ENCODE measurements at places on chromosomes 3 and 15.

DNA sequence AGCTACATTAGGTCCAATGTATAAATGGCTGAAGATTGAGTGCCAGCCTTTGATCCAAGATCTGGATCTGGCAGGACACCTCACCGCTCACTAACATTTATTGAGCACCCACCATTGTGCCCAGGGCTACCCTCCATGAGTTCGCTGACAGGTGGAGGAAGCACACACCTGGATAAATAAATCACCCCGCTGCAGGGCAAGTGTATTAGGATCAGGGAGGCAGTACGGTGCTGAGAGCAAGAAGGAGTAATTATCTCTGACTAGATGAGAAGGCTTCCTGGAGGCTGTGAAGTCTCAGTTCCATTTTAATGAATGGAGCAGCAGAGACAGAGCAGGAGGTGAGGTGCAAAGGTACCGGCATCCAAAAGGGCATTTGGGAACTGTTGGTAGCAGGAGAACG is 104.1 kb downstream of the LIPC start:
- DNase-seq = no peak

DNA sequence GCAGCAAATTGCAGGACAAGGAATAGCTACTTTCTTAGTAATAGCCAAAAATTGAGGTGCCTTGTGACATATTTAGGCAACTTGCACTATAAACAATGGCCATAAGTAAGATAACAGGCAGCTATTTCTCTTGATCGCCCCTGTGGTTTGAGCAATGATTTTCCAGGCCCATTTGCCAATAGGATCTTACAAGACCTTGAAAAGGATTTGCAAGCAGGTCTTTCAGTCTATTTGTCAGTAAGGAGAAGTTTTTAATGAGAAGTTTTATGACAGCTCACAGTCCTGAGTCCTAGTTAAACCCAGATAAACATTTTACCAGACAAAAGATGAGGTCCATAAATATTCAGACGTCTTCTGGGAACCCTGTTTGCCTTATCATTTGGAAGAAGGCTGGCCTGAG is 645.5 kb downstream of the RBMS3 start:
- DNase-seq = no peak

GRCh38 chr3:122415104-122415744 is 638 bp downstream of the WDR5B start:
- peak; percentile 54 for DNase-seq

DNA sequence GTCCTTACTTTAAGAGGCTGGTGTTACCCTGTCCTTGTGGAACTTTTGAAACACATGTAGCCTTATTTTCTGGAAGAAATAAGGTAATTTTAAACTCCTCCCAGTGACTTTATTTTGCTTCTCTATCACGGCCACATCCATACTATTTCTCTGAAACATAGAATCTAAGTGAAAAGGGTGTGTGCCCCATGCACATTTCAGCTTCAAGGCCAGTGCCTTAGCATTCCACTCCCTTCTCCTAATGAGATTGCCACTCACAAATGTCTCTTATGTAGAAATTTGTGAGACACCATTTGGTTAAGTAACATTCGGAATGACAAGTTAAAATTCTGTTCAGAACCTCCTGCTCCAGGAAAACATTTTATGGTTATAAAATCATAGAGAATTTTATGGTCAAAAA is 562.7 kb downstream of the TUSC7 start:
- DNase-seq = no peak

DNA sequence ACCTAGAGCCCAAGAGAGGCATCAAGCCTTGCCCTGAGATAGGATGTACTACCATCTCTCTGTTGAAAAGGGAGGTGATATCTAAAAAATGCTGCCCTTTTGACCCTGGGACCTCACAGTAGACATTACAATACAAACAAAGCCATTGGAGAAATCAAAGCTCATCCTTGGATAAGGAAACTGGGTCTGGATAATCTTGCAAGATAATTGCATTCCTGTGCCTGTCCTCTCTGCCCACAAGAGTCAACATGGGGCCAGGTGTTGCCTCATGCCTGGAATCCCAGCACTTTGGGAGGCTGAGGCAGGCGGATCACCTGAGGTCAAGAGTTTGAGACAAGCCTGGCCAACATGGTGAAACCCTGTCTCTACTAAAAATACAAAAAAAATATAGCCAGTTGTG is 57.3 kb upstream of the DLG1 start:
- DNase-seq = no peak

- peak; percentile 36 for DNase-seq
Observed at GRCh38 chr3:165624761-165625160, 212.5 kb downstream of the BCHE start.

DNA sequence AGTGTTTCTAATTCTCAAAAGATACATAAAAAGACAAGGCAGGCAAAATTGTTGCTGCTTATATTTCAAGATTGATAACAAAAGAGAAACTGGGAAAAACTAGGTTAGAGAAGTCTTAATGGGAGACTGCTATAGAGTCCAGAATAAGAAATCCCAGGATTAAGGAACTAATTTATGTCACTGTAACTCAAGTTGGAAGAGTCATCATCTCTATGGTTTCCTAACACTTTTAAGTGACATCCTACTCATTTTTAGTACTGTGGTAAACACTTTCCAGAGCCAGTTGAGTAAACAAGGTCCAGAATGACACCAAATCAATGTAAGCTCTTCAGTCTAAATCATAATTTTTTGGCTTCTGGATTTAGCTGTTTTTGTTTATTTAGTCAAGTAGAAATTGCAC is 8.0 kb downstream of the CLDN16 start:
- no peak for DNase-seq

GRCh38 chr15:29130951-29131839 is 138.4 kb downstream of the NSMCE3 start:
- DNase-seq = no peak

DNA sequence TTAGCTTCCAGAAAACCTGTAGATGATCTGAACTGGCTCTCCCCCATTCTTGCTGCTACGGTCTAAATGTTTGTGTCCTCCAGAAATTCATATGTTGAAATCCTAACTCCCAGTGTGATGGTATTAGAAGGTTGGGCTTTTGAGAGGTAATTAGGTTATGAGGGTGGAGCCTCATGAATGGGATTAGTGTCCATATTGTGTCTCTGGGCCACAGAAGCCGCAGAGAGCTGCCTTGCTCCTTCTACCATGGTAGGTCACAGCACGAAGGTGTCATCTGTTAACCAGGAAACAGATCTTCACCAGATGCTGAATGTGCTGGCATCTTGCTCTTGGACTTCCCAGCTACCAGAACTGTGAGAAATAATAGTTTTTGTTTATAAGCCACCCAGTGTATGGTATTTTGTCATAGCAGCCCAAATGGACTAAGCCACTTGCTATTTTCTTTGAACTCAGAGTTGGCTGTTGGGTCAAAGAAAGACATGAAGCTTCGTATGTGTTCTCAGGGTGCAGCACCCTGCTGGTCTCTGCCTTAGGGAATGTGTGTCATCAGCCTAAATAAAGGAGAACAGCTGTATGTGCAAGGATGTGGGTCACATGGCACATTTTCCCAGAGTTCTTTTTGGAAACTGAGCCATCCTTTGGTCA is 317.5 kb upstream of the SLCO3A1 start:
- DNase-seq = peak; percentile 6

DNA sequence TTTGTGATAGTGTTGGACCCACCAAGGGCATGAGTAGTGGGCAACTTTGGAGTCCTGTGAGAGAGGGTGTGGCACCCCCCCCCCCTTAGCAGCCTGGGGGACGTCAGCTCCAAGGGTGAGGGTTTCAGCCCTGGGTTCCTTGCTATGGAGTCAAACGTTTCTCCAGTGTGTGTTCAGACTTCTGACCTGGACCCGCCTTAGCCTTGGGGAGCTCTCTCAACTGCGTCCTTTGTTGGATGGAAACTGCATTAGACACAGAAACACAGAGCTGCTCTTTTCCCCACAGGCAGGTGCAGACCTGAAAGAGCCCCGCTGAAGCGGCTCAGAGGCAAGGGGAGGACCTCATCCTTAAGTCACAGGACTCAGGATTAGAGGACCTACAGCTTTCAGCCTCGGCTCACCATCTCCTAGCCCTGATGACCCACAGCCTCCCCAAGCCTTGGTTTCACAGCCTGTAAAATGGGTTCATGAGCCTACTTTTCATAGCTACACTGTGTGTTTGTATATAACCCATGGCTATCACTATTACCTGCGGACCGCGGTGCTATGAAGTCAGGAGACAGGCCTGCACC is 19.9 kb downstream of the ZNF710 start:
- DNase-seq = no peak

GRCh38 chr3:9036404-9037131 is 73.3 kb upstream of the RAD18 start:
- peak; percentile 3 for DNase-seq

DNA sequence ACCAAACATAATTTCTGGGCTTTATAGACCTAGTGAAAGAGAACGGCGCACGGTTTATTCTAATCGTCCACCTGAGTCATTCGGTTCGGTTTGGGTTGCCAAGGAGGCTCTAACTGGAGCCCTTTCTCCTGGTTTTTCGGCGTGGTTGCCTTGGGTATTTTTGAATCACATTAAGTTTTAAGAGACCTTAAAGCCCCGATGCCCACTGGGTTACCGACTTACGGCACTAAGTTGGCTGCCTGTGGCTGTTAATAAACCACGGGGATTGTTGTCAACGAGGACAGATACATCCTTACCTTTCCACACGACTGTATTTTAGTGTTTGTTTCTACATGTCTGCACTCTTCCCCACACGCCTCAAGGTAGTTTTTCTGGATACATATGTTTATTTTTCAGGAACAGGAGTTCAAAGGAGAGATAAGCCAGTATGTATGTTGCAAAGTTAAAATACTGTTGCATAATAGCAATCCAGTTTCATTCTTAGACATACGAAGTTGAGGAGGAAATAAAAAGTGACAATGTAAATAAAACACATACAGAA is 1.2 kb upstream of the ANP32A start:
- DNase-seq = no peak

GRCh38 chr3:169665264-169666075 is 2.0 kb upstream of the MECOM start:
- no peak for DNase-seq

- peak; percentile 90 for DNase-seq
Observed at GRCh38 chr15:70879401-70879800, 12.8 kb downstream of the THAP10 start.

- DNase-seq = no peak
Observed at GRCh38 chr3:32612547-32612946, 41.9 kb upstream of the DYNC1LI1 start.

DNA sequence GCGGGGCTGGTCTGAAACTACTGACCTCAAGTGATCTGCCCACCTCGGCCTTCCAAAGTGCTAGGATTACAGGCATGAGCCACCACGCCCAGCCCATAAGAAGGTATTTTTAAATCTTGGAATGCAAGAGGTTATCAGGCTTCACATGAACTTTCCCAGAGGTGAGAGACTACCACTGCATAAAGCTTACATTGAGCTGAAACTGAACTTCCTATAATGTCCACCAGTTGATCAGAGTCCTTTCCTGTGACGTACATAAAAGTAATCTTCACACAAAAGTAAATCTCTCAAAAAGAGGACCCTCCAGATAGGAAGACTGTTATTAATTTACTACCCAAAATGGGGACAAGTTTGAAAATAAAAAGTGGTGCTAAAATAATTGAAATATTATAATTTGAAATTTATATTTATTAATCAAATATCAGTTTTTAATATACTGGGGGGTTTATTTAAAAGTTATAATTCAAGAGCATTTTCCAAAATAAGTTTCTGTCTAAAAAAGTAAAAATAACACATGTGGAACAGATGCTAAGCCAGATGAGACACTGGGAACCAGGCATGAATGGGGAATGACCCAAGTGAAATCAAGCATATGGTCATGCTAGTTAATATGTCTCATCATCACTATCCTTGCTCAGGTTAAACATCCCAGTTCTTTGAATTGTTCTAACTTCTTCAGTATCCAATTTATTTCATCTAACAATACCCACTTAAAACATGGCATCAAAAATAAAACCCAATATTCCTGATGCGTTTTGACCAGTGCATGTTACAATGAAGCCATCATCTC is 269.9 kb upstream of the UBE2E2 start:
- no peak for DNase-seq

DNA sequence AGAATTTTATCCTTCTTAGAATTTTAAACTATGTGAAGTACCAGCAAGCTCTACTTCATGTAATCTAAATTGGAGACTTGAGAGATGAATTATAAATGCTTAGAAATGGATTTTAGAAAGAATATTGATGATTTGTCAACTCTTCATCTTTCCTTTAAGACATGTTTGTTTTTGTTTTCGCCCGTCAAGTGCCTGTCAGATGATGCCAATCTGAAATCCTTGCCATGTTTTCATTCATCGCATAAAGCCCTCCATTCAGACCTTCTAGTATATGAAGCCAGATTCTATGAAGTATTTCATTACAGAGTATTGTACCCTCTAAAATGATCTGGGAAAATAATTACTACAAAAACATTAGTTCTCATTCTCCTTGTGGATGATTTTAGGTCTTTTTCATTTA is 223.2 kb upstream of the SOX2 start:
- no peak for DNase-seq

DNA sequence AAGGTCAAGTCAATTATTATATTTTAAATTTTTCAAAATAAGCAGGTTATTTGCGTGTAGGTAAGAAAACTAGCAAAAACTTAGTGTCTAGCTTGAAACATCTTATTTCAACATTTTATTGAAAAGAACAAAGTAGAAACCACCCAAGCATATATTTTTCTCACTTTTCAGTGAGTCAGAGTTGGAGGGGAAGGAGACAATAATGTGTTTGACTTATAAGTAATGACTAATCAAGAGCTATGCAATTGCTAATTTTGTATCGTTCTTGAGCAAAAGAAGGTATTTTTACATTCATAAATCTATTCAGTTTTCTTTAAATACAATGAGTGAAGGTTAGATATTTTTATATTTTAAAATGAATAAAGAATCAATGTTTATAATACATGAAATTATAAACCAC is 54.4 kb upstream of the P2RY1 start:
- DNase-seq = no peak

DNA sequence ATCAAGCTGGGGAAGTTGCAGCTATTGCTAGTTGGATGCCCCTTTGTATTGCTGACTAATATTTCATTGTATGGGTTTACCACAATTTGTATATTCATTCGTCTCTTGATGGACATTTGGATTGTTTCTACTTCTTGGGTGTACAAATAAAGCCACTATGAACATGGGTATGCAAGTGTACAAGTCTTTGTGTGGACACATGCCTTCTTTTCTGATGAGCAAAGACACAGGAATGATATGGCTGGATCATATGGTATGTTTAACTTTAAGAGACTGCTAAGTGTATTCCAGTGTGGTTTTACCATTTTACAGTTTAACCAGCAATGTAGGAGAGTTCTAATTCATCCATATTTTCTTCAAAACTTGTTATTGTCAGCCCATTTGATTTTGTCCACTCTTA is 32.2 kb downstream of the NECTIN3 start:
- peak; percentile 38 for DNase-seq

- DNase-seq = no peak
Observed at GRCh38 chr3:32596909-32597369, 26.3 kb upstream of the DYNC1LI1 start.

DNA sequence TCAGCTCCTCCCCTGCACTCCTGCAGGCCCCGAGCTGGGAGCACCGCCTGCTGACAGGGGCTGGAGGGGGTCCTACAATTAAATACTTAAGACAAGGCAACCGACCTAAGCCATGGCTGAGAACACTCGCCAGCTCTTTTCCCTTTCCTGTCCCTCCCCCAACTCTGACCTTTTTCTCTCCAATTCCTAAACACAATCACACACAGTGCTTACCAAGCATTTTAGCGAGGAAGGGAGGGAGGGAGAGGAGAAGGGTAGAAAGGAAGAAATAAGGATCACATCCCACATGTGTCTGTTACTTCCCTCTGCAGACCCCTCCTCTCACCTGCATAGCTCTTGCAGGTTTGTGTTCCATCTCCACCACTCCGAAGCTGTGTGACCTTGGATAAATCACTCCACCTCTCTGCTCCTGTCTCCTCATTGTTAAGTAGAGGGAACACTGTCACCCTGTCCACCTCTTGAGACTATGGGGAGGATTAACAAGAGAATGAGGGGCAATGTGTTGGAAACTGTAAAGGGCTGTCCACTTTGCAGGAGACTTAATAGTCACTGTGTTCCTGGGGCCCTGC is 63.6 kb downstream of the CYP11A1 start:
- DNase-seq = no peak

Measured in EL (cell line).